NCI-H146 (cell line): ENCODE measurements at places on chromosomes 5 and 9.

DNA sequence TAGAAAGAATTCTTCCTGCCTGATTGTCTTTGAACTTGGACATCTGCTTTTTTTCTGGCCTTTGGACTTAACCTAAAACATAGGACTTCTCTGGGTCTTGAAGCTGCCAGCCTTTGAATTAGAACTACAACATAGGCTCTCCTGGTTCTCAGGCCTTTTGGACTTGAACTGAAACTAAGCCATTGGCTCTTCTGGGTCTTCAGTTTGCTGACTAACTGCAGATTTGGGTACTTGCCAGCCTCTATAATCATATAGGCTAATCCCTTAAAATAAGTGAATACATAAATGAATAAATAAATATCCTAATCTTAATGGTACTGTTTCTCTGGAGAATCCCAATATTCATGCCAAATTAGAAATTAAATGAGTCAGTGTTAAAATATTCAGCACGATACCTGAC is 473.4 kb upstream of the PAPPA start:
- no peak for DNase-seq

GRCh38 chr9:121744002-121744686 is 92.7 kb downstream of the DAB2IP start:
- DNase-seq: peak; percentile 5

DNA sequence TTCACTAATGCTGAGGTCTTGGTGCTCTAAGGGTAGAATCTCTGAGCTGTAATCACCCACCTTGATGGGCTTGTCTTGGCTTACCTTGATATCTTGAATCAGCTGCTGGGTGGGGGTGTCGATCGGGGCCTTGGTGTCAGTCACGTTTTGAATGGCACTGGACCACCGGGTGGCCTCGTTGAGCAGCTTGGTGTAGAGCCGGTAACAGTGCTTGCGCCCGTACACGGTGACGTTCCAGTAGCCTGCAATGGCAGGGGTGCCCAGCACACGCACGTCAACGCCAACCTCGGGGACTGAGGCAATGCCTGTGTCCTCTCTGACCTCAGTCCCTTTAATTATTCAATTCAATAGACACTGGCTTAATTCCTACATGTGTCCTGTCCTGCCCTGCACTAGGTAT is 63.1 kb upstream of the RETREG1 start:
- DNase-seq: peak; percentile 5

GRCh38 chr9:137645211-137645610 is 26.4 kb downstream of the EHMT1 start:
- peak; percentile 28 for DNase-seq

DNA sequence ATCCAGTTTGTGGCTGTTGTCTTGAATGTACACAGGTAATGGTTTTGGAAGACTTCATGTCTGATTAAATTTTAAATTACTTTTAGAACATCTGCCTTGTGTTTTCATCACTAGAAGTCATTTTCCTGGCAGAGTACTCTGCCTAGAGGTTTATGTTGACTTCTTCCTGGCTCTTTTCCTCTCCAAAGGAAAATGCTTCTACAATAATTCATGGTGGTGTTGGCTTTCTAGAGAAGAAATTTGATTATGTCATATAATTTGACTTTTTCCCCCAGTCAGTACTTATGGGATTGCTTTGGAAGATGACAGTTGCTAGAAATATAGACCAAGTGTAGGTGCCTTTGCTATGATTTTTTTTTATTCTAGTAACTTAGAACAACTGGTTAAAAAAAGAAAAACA is 46.8 kb downstream of the F2RL2 start:
- DNase-seq: no peak

DNA sequence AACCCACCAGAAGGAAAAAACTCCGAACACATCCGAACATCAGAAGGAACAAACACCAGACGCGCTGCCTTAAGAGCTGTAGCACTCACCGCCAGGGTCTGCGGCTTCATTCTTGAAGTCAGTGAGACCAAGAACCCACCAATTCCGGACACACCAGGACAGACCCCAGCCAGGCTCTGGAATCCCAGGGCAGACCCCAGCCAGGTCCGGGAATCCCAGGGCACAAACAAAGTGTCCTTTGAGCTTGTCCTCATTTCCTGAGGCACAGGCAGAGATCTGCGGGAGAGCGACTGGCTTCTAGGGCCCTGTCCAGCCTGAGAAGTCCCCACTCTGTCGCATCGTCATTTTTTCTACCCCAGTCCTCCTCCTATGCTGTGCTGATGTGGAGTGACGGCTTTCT is 461.1 kb downstream of the ACTL7B start:
- DNase-seq: no peak

- DNase-seq: peak; percentile 65
Observed at GRCh38 chr5:140362875-140363630, 3.1 kb downstream of the SLC4A9 start.

GRCh38 chr5:118882666-118883065 is 105.7 kb downstream of the DTWD2 start:
- no peak for DNase-seq

DNA sequence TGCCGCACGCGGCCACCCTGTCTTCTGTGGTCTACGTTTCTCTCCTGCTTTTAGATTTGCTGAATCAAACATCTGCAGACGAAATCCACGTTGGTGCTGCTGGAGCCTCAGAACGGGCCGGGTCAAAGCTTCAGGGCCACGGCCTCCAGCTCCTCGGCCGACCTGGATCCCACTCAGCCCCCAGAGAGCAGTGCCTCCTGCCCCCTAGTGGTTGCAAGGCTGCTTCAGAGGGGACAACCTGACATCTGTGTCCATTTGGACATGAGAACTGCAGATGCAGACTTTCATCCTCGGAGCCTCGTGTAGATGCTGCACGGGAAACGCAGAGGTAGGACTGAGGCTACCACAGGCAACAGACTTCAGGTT is 23.0 kb upstream of the SLC6A3 start:
- DNase-seq: peak; percentile 25

GRCh38 chr5:142537938-142538337 is 148.0 kb downstream of the FGF1 start:
- DNase-seq: no peak

- DNase-seq: no peak
Observed at GRCh38 chr5:18675041-18675440, 1040.8 kb downstream of the TAF11L14 start.

- no peak for DNase-seq
Observed at GRCh38 chr9:94941211-94941875, 214.8 kb downstream of the AOPEP start.

- DNase-seq: no peak
Observed at GRCh38 chr9:78938821-78939220, 632.9 kb upstream of the TLE4 start.

GRCh38 chr5:176677209-176677939 is 30.1 kb downstream of the TSPAN17 start:
- DNase-seq: no peak

DNA sequence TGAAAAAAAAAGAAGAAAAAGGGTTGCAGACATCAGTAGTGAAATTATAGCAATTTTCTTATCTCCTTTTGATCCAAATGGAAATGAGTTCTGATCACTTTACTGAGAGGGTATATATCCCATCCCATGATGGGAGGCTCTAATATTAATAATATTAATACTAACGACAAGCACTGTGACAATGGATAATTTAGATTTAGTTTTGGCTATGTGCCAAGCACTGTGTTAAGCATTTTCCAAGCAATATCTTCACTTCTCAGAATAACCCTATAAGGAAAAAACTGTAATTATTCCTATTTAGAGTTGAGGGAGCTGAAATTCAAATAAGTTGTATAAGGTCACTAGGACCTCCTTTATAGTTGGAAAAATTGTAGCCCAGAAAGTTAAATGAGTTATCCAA is 58.4 kb upstream of the ASTN2 start:
- DNase-seq: no peak

DNA sequence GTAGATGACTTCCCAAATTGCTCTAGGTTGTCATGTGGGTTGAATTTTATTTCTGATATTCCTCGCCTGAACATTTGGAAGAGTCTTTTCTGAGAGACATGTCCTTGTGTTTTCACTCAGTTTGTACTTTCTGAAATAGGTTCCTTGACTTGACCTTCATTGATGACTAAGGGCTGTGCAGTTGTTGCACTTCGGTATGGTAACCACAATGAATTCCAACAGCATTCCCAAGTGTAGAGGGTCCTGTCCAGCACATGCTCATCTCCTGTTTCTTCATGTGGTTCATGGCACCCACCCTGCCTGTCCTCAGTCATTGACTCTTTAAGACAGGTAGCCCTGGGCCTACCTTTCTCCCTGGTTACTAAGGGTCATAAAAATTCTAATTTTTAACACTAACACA is 527.8 kb downstream of the MTRR start:
- DNase-seq: no peak

- no peak for DNase-seq
Observed at GRCh38 chr9:131752231-131752884, 12.5 kb upstream of the RAPGEF1 start.

DNA sequence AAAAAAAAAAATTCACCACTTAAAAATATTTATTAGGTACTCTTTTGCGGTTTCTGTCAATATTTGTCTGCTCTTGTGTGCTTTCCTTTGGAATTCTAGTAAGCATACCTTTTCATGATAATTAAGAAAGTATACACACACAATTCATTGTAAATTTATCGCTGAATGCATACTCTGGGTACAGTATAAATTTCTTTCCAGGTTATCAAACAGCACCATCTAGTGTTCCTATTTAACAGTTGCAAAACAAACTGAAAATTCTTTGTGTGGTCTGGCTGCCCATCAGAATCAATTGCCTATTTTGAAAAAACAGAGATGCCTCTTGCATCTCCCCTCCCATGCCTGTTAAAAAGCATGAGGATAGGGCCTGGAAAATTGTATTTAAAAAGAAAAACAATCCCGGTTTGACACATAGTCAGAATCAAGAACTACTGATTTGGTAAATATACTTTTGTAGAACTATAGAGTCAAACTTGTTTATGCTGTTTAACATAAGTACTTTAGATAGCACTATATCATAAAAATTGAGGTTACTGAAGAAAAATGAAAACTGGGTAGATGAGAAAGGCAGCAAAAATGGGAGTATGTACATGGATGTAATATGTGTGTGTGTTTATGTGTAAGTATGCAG is 16.2 kb downstream of the PGGT1B start:
- DNase-seq: peak; percentile 57

- no peak for DNase-seq
Observed at GRCh38 chr5:103211576-103212561, 46.7 kb upstream of the MACIR start.

DNA sequence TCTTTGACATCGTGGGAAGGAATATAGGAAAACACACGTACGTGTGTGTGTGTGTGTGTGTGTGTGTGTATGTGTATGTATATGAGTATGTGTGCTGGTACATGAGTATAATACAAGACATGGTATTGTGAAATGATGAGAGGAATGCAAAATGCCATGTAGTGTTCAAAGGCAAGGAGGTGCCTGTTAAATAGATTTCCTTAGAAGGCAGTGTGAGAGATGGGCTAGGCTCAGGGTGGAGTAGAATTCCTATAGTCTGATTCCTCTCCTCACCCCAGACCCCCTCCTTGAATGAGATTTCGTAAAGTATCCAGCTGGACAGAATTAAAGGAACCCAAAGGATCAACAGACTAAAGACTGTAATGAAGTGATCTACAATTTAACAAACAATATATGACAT is 11.1 kb downstream of the GPR21 start:
- DNase-seq: no peak

DNA sequence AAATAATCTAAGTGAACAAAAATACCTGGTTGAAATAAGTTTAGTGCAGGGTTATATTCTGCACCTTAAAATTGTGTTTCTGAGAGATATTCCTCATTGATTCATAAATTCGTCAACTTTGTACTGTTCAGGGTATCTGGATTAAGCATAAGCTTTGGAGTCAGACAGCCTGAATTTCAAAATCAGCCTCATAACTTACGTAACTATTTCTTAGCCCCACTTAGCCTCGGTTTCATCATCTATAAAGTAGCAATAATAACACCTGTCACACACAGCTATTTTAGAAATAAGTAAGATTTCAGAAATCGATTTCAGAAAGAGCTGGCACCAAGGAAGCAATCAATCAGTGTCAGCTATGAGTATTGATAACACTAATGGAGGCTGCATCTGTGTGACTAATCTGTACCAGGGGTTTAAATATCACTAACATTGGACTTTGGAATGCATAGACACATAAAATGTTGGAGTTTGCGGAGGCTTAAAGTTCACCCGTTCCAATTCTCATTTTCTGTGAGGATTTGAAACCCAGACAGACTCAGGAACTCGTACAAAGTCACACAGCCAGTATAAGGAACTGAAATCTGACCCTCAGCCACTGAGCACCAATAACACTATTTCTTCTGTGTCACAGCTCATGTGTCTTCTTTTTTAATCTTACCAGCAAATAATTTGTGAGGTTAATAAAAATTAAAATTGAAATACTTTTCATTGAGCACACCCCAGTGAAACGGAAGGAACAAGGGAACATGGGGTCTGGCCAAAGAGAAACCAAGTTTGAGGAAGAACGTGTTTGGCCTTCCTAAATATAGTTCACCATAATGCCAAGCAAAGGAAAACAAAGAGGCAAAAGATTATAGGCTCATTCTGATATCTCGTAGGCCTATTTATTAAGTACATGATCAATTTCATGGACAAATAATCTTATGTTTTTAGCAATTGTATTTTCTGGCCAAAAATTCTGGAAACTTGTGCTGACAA is 194.4 kb upstream of the PTGER4 start:
- DNase-seq: no peak

GRCh38 chr9:126693428-126693944 is 79.8 kb downstream of the LMX1B start:
- no peak for DNase-seq
